ENCODE measurements at places on chromosomes 12 and 14. TPM values are rescaled to one million over a fixed set of nuclear protein-coding genes. Genes with fewer than 3 reads are reported as not detected.

GRCh38 chr12:22066310-22066709 is 20.3 kb downstream of the CMAS start:
- H3K4me1 ChIP-seq = no peaks in the 10 kb centered on the region
- no peak for DNase-seq
- no peak overlapping the region for H3K4me3 ChIP-seq
- H3K36me3 ChIP-seq = peaks cover 21% of the 10 kb centered on the region
- H3K27me3 ChIP-seq = no peaks in the 10 kb centered on the region

GRCh38 chr12:66863276-66863675 is 184.4 kb upstream of the GRIP1 start:
- no peak overlapping the region for H3K27ac ChIP-seq
- H3K4me3 ChIP-seq = no peak overlapping the region
- H3K36me3 ChIP-seq = no peaks in the 10 kb centered on the region
- no peaks in the 10 kb centered on the region for H3K27me3 ChIP-seq

DNA sequence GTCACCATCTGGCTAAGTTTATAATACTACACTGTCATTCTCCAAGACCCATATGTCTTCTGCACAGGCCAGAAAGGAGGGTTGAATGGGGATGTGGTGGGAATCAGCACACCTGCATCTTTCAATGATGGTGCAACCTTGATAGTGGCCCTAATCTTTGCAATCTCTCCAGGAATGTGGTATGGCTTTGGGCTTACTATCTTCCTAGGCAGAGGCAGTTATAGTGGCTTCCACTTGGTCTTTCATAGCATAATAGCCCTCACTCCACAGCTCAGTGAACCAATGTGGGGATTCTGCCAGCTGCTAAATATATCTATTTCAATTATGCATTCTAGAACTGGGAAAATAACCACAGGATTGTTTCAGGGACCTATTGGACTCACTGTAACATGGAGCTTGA is 61.8 kb upstream of the ATP2B1 start:
- H3K4me3 ChIP-seq = no peak overlapping the region
- DNase-seq = no peak
- H3K36me3 ChIP-seq = no peaks in the 10 kb centered on the region
- no peak overlapping the region for H3K27ac ChIP-seq
- H3K4me1 ChIP-seq = no peaks in the 10 kb centered on the region

GRCh38 chr14:52703225-52703624 is 3.8 kb upstream of the PSMC6 start:
- DNase-seq = no peak
- no peak overlapping the region for H3K4me3 ChIP-seq
- no peaks in the 10 kb centered on the region for H3K27me3 ChIP-seq

DNA sequence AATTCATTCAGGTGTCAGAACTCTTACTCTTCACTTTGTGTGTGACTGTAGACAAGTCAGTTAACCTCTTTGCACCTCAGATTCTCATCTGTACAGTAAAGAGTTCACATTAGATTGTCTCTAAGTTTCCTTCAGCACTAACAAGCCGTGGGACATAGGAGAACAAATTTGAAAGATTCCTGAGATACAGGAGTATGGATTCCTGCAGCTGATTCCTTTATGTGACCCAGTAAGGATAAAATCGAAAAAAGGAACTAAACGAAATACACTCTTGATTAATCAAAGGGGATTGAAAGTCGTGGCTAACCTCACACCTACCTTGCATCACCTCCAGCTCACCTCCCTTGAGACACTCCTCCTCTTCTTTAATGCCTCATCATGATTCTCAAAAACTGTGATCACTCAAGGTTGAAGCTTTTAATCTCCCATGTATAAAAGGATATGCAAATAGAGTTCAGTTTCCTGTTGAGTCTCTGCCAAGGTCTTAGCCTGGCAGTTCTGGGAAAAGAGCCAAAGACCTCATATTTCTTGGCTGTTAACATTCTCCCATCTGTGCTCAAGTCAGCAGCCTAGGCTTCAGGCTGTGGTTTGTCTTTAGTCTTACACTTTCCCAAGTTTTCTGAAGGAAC is 156.6 kb downstream of the DAD1 start:
- 0 out of 2 replicates have a peak, but pooled peaks cover 2% of the 10 kb centered on the region for H3K27me3 ChIP-seq
- no peak overlapping the region for H3K4me3 ChIP-seq

- H3K27me3 ChIP-seq = no peaks in the 10 kb centered on the region
- no peak for DNase-seq
- H3K36me3 ChIP-seq = no peaks in the 10 kb centered on the region
- H3K27ac ChIP-seq = no peak overlapping the region
Measured at GRCh38 chr14:89625731-89626232, 208.7 kb upstream of the FOXN3 start.

GRCh38 chr12:56086096-56086495 is 6.1 kb downstream of the ERBB3 start:
- peaks cover 69% of the 10 kb centered on the region for H3K36me3 ChIP-seq
- H3K4me3 ChIP-seq = no peak overlapping the region
- no peak for DNase-seq

DNA sequence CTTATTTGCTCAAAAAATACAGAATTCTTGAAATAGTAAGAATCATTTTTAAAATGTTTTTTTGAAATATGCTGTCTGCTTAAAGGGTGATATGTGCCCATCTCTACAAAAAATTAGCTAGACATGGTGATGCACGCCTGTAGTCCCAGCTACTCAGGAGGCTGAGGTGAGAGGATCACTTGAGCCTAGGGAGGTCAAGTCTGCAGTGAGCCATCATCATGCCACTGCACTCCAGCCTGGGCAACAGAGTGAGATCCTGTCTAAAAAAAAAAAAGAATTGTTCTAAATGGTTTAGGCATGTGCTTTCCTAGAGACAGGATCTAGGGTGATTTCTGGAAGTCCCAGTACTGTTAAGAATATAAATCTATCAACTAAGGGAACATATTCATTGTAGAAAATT is 75.6 kb upstream of the HECTD1 start:
- H3K36me3 ChIP-seq = peaks cover 15% of the 10 kb centered on the region
- no peaks in the 10 kb centered on the region for H3K27me3 ChIP-seq
- no peak overlapping the region for H3K27ac ChIP-seq
- H3K4me3 ChIP-seq = no peak overlapping the region
- DNase-seq = no peak
- no peaks in the 10 kb centered on the region for H3K4me1 ChIP-seq

GRCh38 chr14:89922031-89922907 is 32.3 kb downstream of the EFCAB11 start:
- no peaks in the 10 kb centered on the region for H3K27me3 ChIP-seq
- H3K27ac ChIP-seq = no peak overlapping the region
- H3K4me3 ChIP-seq = no peak overlapping the region
- no peak for DNase-seq
- H3K4me1 ChIP-seq = no peaks in the 10 kb centered on the region
- peaks cover 1% of the 10 kb centered on the region for H3K36me3 ChIP-seq

GRCh38 chr12:56104815-56105608 is 653 bp downstream of the PA2G4 start:
- peaks cover 66% of the 10 kb centered on the region for H3K36me3 ChIP-seq
- H3K4me3 ChIP-seq = peak overlapping the region; percentile 100
- H3K27me3 ChIP-seq = no peaks in the 10 kb centered on the region
- no peak for DNase-seq

- no peak overlapping the region for H3K4me3 ChIP-seq
- H3K27me3 ChIP-seq = no peaks in the 10 kb centered on the region
- H3K27ac ChIP-seq = no peak overlapping the region
- no peak for DNase-seq
Measured at GRCh38 chr12:83214185-83214584, 527.5 kb downstream of the TMTC2 start.

The TROAP gene
- 75.3 TPM for total RNA-seq

The CD163 gene
- total RNA-seq = 0.09 TPM

The TCL1B gene
- 3.6 TPM for total RNA-seq

The LALBA gene
- total RNA-seq = not detected

The EAPP gene
- 34.8 TPM for total RNA-seq

Data from H9 (cell line).